Activated CD4-positive, alpha-beta T cell treated with anti-CD3 and anti-CD28 coated beads, Interleukin-2, amount 50 U/mL, for 24 hours (primary cell): ENCODE measurements at places on chromosomes 5 and 9.

DNA sequence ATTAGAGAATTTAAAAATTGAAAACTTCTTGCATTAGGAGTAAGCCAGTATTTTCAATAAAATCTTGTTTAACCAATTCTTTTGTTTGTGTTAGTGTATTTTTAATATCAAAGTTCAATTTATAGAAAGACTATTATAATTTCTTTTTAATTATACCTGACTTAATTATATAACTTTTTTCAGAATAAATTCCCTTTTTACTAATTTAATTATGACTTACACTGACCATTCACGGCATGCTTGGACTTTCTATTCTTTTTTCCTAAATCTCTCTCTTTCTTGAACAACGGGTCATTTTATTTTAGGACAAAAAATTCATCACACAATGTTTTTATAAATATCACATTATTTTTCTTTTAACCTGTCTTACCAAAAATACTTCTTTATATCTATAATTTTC, 555.3 kb upstream of the PTGER4 start:
- no peak for DNase-seq

DNA sequence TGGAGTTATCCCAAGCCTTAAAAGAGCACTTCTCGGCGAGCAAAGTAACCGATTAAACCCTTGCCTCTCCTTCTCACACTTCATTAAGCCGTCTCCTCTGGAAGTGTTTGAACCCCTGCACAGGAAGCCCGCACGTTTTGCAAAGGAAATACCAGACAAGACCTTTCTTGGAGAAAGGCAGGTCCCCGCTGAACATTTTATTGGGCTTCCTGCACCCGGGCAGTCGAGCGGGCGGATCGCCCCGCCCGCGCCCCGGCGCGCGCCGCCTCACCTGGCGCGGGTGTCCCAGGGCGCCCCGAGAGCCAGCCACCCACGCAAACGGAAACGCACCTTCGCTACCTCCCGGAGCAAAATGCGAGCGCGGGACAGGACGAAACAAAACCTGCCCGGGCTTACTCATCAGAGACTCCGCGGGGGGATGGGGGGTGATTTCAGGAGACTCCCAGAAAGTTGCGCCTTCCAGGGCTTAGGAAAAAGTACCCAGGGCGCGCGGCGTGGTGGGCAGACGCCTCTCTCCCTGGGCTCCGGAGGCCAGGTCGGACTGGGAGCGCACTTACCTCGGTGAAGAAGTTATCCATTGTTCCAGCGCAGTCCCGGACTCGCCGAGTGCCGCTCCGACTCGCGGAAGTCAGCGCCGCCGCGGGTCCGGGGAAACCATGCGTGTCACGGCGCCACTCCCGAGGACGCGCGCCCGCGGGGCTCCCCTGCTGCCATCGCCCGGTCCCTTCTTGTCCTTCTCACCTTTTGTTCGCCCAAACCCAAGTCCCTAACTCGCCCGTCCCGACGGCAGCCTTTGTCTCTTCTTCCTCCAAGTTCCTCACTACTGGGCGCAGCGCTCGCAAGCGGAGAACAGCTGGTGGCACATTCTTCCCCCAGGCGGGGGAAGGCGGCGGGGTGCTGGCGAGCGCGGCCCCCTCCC, 598 bp downstream of the MYO10 start:
- no peak for DNase-seq

- DNase-seq = no peak
Measured at GRCh38 chr5:61631438-61631941, 299.4 kb downstream of the ZSWIM6 start.

DNA sequence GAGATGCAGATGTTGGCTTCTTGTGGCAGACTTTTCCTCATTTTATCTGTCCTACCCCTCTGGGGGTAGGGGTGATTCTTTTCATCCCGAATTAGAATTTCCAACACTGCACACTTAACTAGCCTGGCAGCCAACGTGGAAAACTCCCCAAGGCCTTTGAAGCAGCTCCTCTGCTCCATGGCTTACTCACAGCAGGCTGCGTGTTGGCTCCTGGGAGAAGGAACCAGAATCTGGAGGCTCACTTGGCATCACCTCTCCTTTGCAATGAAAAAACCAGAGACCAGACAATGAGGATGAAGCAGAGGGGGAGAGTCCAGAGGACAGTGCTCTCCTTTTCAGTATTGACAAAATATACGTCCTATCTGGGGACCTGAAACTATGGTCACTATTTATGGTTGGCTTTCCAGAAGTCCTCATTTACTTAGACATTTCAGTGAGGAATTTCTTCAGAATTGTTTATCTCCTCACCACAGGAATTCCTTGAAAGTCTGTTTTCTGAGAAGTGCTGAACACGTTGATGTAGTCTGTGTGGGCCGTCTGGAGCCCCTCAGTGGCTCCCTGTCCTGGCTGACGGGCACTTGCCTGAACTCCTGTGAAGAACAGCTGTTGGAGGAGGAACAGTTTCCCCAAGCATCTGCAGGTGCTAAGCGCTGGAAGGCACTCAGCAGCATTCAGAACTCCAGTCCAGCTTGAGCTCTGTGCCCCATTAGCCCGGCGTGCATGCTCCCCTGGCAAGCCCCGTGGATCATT, 231.3 kb downstream of the RFK start:
- DNase-seq = no peak

DNA sequence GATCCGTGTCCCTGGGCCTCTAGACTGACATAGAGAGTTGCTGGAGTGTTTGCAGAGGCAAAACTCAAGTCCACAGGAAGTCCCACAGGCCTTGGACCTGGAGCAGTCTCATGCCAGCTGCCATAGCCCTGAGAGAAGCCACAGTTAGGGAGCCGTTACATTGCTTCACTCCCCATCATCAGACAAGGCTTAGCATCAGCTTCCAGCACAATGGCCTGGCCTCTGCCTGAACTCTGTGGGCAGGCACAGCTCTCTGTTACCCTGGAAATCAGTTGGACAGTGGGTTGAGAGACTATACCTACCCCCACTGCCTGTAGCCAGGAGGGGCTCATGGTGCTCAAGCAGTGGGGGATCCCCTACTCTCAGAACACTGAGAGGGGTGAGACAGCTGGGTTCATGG, 16.2 kb upstream of the C9orf72 start:
- no peak for DNase-seq

DNA sequence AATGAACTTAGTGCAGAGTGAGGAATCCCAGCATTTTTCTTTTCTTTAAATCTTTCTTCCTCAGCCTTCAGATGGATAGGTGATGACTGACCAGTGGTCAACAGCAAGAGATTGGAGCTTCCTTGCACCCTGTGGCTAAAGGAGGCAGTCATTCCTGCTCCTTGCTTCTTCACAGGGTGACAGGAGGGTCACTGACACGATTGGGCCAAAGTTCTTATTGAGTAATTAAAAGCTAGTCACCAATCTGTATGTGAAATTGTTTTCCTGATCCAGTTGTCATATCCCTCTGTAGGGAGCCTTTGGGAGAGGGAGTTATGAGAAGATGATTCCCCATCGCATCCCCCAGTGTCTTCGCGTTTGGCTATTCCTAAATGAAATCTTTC, 85.2 kb downstream of the CMYA5 start:
- no peak for DNase-seq

GRCh38 chr9:6968271-6968670, 210.5 kb downstream of the KDM4C start:
- no peak for DNase-seq

- DNase-seq = no peak
Measured at GRCh38 chr5:72455476-72455875, 51.7 kb downstream of the ZNF366 start.

- no peak for DNase-seq
Measured at GRCh38 chr5:168317096-168317520, 25.7 kb downstream of the WWC1 start.
